ENCODE measurements at places on chromosomes 2 and 18.

GRCh38 chr2:57728691-57729090, 317.9 kb upstream of the VRK2 start:
- DNase-seq, result peak; percentile 0

- peak; percentile 61 for DNase-seq
These were observed 4.2 kb upstream of the SP100 start for GRCh38 chr2:230411570-230412370.

GRCh38 chr2:232203166-232203891, 175.2 kb upstream of the ALPP start:
- DNase-seq, result no peak

- no peak for DNase-seq
These were observed 447.0 kb upstream of the TCF4 start for GRCh38 chr18:56034949-56035348.

DNA sequence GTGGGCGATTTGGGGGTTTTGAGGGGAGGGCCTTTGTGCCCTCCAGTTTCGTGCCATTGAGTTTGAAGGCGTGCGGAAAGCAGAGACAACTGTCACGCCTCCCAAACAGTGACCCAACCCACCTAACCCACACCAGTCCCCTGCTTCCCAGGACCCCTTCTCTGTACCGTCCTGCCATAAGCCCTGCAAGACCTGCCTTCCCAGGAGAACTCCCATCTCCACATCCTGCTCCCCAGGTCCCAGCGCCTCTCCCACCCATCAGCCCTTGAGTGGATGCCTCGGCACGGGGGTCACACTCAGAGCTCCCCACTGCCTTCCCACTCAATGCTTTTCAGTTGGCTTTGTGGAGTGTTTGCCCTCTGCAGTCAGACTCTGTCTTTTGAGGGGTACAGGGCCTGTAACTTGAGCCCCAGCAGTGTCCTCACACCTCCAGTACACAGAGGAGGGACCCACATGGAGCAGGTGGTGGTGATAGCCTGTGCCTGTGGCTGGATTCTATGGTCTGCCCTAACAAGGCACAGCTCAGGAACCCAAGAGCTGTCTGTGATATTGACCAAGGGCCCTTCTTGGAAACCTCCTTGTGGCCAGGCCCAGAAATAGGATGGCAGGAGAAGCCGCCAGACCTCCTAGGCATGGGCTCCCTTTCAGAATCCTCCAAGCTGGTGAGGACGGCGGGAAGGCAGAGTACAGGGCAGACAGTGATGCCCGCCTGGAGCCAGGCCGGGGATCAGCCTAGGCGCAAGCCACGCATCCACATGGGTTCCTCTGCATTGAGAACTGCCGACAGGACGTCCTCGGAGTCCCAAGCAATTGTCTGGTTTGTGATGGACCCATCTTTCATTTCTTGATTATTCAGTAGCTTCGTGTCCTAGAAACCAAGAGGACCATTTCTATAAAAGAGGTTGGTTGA, 44.4 kb upstream of the SMAD7 start:
- no peak for DNase-seq

- no peak for DNase-seq
These were observed 96.7 kb downstream of the EIPR1 start for GRCh38 chr2:3280683-3281520.

DNA sequence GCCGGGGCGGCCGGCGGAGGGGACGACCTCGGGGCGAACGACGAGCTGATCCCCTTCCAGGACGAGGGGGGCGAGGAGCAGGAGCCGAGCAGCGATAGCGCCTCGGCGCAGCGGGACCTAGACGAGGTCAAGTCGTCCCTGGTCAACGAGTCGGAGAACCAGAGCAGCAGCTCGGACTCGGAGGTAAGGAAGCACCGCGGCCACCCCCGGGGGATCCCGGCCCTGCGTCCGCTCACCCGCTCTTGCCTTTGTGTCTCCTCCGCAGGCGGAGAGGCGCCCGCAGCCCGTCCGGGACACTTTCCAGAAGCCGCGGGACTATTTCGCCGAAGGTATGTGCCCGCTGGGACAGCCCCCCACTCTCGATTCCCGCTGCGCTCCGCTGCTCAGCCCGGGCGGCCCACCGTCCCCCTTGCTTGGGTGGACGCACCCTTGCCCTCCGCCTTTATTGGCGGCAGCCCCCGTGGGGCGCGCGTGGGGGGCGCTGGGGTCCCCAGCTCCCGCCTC, 611 bp downstream of the TCF7L1 start:
- DNase-seq, result no peak

DNA sequence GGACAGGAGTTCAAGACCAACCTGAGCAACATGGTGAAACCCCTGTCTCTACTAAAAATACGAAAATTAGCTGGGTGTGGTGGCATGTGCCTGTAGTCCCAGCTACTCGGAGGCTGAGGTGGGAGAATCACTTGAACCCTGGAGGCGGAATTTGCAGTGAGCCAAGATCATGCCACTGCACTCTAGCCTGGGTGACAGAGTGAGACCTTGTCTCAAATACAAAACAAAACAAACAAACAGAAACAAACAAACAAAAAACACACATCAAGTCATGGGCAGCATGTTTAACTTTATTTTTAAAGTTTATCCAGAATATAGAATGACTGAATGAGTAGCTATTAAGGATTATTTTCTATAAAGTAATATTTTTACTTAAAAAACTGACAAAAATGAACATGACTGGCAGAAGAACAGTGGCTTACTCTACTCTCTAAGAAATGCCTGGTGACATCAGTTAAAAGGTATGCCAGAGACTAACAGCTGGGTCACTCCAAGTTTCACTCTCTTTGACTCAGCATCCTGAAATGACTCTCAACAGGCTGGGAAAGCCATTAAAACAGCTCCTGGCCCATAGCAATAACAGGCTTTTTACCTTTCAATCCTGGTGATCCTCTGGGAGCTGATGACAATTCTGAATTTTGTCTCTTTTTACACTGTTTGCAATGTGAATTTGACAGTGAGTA, 281.6 kb upstream of the STON1 start:
- DNase-seq, result peak; percentile 95

GRCh38 chr2:11014026-11014425, 102.3 kb downstream of the KCNF1 start:
- no peak for DNase-seq

DNA sequence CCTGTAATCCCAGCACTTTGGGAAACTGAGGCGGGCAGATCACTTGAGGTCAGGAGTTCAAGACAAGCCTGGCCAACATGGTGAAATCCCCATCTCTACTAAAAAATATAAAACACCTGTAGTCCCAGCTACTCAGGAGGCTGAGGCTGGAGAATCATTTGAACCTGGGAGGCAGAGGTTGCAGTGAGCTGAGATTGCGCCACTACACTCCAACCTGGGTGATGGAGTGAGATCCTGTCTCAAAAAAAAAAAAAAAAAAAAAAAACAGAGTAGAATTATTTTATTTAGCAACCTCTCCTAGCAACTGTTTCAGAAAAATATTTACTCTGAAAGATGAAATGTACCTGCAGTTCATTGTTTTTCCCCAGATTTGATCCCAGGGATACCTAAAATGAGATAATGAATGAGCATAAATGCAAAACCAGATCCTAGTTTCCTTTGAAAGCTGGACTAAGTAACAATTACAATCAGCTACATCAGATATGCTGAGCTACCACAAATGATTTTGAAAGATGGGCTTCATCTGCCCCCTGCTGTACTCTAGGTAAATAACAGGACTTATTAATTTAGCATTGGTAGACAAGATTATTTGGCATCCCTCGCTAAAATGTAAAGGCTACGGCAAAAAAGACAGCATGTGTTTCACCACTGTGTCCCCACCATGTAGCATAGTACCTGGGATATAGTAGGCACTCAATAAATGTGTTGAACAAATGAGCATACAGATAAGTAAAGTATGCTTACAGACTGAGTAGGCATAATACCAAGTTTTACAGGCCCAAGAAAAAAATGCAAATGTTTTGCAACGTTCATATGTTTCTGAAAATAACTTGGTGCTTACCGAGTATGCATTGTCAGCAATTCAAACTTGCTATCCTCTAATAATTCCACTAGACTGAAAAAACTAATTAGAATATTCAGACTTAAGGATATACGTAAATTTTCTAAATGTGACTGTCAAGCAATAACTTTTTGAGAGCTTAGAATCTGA, 102.5 kb downstream of the ATL2 start:
- peak; percentile 68 for DNase-seq

- no peak for DNase-seq
These were observed 120.6 kb upstream of the UGP2 start for GRCh38 chr2:63721082-63721424.

GRCh38 chr2:164761737-164762460, 79.7 kb downstream of the COBLL1 start:
- no peak for DNase-seq

DNA sequence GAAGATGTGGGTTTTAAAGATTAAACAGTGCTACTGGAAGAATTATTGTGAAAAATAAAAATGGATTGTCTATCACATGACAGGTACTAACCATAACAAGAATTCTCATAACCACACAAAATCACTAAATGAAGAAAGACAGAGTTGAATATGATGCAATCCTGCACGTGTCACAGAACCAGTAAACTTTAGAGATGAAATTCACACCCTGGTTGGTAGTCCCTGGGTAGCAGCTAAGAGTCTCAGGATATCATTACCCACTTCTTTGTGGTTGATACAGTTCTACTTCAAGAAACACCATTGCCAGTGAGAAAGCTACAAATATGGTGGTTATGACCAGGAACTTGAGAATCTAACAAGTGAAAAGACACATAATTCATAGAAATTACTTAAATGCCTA, 450.2 kb downstream of the ERBB4 start:
- DNase-seq, result no peak

GRCh38 chr2:235665661-235666212, 171.9 kb downstream of the AGAP1 start:
- DNase-seq, result no peak

DNA sequence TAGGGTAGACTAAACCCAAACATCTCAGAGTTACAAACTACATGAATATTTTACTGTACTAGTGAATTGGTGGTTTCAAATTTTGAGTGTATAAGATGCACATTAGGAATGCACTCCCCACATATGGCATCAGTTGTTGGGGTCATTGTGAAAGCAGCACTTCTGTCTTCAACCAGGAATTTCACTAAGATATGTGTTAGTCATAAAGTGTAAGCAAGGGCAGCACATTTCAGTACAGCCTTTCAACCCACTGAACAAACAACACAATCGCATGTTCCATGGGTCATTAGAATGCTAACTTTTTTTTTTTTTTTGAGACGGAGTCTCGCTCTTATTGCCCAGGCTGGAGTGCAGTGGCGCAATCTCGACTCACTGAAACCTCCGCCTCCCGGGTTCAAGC, 164.1 kb upstream of the MAP2 start:
- no peak for DNase-seq

GRCh38 chr2:178315488-178315948, 121.2 kb downstream of the OSBPL6 start:
- DNase-seq, result no peak

DNA sequence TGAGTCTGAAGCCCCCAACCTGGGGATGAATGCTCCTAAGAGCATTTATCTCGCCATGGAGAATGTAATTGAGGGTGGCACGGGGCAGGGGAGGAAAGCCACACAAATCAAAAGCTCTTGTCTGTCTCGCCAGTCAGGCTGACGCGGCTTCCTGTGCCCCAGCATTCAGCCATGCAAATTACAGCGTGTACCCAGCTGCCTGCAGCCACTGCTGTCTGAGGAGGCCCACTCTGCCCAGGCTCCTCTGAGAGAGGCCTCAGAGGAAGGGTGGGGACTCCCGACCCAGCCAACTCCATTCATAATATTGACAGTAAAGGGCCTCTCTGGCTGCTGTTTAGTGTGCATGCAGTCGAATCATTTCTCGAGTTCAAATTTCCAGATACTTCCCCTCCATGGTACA, 22.0 kb downstream of the SMAD7 start:
- DNase-seq, result no peak

DNA sequence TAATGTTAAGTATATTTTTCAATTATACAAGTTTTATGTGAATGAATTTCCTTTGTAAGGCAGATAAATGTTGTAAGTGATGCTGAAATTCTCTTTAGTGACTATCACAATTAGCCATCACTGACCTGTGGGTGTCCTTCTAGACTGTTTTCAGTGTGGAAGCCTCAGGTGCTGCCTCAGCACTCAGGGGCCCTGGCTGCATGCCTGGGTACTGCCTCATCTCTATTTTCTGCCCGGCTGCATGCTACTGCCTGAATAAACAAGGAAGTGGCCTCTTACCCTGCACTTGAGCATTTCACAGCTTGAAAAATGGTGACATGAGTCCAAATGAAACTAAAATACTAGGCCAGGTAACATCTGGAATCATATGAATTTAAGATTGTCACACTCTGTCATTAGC, 787.6 kb upstream of the SALL3 start:
- DNase-seq, result peak; percentile 11

GRCh38 chr2:182646763-182647498, 69.1 kb upstream of the DNAJC10 start:
- no peak for DNase-seq

DNA sequence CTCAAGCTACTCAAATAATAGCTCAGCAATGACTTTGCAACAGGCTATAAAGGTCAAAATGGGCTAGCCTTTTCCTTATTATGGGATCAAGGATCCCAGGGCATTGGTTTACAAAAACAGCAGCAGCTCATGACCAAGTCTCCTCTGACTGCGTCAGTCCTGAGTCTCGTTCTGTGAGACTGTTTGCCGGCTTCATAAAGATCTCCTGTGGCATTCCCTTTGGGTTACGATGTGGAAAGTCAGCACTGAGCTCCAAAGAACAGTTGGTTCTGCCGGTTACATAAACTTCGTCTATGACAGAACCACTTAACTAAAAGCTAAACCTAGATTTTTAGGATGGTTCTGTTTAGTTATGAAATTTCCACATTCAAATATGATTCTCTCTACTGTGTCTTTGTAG, 674.9 kb downstream of the ZEB2 start:
- no peak for DNase-seq

DNA sequence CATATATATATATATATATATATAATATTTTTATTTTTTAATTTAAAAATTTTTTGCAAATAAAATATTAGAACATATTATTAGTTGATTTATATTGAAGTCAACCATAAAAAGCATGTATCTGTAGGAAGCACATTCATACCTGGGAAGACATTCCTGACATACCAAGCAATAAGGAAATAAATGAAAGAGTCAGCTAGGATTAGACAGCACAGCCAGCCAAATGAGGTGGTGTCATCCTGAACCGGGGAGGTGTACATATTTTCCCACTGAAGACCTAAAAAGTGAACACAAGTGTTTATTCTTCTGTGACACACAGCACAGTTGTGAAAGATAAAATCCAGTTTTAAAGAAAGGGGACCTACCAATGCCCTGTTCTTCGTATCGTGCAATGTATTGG, 149.2 kb downstream of the ABCA12 start:
- DNase-seq, result no peak

- no peak for DNase-seq
These were observed 273.5 kb upstream of the HS6ST1 start for GRCh38 chr2:128591861-128592822.

- DNase-seq, result no peak
These were observed 107.4 kb downstream of the ARL6IP6 start for GRCh38 chr2:152825834-152826233.

Measured in RKO (cell line).